ENCODE measurements at places on chromosomes 1 and 21.

DNA sequence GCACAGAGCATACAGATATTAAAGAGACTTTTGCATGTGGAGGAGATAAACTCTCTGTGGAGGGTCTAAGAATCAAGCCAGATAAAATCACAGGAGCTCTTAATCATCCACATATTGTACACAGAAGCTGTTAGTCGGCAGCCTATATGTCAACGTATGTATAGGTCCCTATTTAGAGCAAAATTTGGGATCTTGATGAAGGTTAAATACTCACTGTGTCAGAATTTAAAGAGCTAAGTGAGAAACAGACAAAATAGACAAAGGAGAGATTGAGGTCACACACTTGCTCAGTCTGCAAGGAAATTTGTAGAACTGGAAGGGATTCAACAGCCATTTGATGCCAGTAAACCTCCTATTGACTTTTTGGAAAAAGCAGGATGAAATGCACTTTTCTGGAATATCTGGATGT is 4.1 kb upstream of the IRF2BP2 start:
- no peak for DNase-seq

GRCh38 chr1:216528816-216529215 is 105.6 kb upstream of the USH2A start:
- no peak for DNase-seq

GRCh38 chr1:198283222-198283621 is 126.4 kb downstream of the NEK7 start:
- DNase-seq, result no peak

DNA sequence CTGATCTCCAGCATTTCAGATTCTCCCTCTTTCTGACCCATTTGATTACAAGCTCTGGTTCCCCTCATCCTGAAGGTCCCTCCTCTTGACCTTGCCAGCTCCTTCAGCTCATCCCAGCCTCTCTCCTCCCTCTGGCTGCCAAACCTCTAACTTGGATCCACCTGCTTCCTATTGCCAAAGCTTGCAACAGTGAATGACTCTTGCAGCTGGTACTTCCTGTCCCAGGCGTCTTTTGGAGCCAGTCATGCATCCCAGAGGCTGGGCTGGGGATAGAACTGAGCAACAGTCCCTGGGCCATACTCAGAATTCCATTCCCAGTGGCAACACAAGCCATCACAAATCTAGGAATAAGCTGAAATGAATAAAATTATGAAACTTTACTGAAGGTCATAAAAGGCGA is 27.7 kb upstream of the SPOCD1 start:
- DNase-seq, result no peak

GRCh38 chr1:236524895-236525184 is 1.1 kb downstream of the LGALS8 start:
- no peak for DNase-seq

DNA sequence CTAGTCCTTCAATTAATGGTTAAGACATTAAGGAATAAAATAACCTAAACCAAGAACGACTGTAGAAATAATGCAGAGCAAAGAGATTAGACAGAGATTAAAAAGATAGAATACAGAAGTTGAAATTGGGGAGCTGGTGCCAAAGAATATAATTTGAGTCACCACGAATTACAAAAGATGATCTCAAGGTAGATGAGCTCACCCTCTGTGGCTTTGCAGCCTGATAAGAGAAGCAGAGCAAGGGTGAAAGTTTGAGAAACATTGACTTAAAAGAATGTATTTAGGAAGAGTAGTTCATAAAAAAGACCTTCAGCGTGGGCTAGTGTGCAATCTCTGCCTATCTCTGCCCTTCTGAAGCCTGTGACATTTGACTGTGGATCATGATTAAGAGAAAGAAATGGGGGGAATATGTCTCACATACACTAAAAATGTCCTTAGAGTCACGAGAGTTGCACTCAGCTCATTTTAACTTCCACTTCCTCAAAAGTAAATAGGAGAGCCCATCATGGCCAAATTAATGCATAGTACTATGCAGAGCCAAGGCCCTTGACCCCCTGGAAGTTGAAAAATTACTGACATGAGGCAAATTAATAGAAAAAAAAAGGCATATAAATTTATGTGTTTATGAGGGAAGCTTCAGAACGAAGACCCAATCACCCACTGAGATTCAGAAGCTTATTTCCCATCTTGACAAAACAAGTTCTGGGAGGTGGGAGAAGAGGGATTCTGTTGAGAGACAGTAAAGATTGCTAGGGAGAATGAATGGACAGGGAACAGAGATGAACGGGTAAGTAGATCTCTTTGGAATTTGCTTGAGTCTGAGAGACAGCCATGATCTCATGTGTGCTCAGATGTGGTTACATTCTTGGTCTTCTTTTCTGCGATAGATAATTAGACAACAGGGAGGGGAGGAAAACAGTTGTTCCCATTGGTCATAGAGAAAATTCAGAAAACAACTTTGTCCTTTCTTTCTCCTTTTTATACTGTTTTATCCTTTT is 395.4 kb upstream of the LRRC7 start:
- DNase-seq, result no peak

Data from NCI-H1417 treated with DMSO at 0.1 percent for 48 hours (cell line).